ENCODE measurements at places on chromosomes 16 and 17.

- DNase-seq, result no peak
Observed at GRCh38 chr16:22152316-22152715, 10.0 kb upstream of the SDR42E2 start.

DNA sequence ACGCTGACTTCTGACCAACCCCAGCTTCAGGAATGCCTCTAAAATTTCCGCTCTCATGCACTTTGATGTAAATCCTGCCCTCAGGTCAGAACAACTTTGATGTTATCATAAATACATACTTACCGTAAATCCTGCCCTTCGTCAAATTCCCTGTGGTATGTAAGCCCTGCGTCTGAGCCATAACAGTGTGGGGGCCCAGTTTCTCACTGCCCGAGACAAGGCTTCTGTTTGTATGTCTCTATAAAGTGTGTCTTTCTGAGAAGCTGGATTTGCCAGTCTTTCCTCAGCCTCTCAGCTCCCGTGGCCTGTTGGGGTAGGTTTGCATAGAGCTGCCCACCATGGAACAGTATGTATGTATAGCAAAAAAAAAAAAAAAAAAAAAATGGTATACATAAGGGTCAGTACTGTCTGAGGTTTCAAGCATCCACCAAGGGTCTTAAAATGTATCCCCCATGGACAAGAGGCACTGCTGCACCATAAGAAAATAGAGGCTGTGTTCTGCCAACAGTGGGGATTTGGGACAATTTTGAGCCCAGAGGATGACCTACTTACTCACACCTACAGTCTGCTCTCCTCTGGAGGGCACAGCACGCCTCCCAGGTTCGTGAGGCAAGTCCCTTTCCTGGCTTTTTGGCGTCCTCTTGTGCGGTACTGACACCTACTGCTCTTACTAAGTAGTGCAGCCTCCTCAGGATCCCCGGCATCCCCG is 17.5 kb downstream of the PRMT7 start:
- peak; percentile 83 for DNase-seq

- DNase-seq, result no peak
Observed at GRCh38 chr17:79212149-79213087, 137.8 kb downstream of the ENGASE start.

DNA sequence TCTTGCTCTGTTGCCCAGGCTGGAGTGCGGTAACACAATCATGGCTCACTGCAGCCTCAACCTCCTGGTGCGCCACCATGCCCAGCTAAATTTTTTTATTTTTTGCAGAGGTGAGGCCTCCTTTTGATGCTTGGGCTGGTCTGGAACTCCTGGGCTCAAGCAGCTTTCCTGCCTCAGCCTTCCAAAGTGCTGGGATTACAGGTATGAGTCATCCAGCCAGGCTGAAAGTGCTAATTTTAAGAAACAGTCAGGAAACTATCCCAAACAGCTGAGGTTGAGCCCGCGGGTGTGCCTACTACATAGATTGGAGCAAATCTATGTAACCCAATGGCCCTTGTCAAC is 738 bp upstream of the XPO6 start:
- DNase-seq, result no peak

DNA sequence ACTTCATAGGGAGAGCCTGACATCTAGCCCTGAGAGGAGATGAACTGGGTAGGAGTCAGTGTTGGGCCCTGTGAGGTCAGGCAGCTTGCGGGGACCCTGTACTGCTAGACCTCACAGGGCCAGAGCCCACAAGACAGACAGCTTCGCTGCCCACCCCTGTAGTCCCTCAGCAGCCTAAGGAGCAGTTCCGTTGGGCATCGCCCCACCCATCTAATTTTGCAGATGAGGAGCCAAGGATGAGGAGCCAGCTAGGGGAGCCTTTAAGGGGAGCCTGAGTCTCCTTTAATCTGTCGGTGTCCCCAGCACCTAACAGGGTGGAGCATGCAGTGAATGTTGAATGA is 755 bp upstream of the TUFM start:
- DNase-seq, result no peak

GRCh38 chr17:30187573-30187972 is 47.9 kb downstream of the SLC6A4 start:
- DNase-seq, result no peak

GRCh38 chr16:14050291-14051027 is 20.7 kb upstream of the MRTFB start:
- DNase-seq, result peak; percentile 62

Data from endothelial cell of umbilical vein (primary cell).